SJCRH30 (cell line): ENCODE measurements at places on chromosomes 7 and 10.
A peak's percentile ranks its signal among the peaks of the same experiment; 100 is the strongest.

GRCh38 chr10:3538656-3539531 is 246.1 kb downstream of the KLF6 start:
- no peak overlapping the region for H3K4me3 ChIP-seq
- peak; percentile 29 for DNase-seq
- H3K27ac ChIP-seq, result no peak overlapping the region

DNA sequence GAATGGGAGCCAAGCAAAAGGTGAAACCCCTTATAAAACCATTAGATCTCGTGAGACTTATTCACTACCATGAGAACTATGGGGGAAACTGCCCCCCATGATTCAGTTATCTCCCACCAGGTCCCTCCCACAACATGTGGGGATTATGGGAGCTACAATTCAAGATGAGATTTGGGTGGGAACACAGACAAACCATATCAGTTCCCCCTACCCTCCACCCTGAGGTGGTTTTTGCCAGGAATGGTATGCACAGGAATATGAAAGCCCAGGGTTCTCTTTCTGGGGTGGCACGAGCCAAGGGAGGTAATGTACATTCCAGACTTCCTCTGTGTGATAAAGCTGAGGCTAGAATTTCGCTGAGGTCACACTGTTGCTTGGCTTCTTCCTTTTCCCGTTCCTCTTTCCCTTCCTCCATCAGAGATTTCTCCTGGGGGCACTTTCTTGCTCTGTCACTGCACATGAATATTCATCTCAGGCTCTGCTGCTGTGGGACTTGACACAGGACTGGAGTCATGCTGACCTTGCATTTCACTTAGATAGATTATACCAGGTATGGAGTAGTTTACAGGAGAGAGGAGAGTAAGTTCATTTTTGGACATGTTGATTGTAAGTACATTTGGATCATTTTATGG is 347.0 kb upstream of the MTPN start:
- H3K36me3 ChIP-seq, result no peaks in the 10 kb centered on the region
- H3K27me3 ChIP-seq, result no peaks in the 10 kb centered on the region
- no peaks in the 10 kb centered on the region for H3K4me1 ChIP-seq
- H3K27ac ChIP-seq, result no peak overlapping the region
- H3K4me3 ChIP-seq, result no peak overlapping the region

GRCh38 chr10:4653160-4653559 is 172.8 kb upstream of the AKR1E2 start:
- peaks cover 15% of the 10 kb centered on the region for H3K4me1 ChIP-seq
- no peak overlapping the region for H3K27ac ChIP-seq
- no peak overlapping the region for H3K4me3 ChIP-seq
- no peak for DNase-seq

- no peak for DNase-seq
- H3K27me3 ChIP-seq, result peaks cover 44% of the 10 kb centered on the region
- H3K27ac ChIP-seq, result no peak overlapping the region
- H3K36me3 ChIP-seq, result no peaks in the 10 kb centered on the region
- no peaks in the 10 kb centered on the region for H3K4me1 ChIP-seq
These were observed 53.7 kb upstream of the SHH start for GRCh38 chr7:155865830-155866525.

DNA sequence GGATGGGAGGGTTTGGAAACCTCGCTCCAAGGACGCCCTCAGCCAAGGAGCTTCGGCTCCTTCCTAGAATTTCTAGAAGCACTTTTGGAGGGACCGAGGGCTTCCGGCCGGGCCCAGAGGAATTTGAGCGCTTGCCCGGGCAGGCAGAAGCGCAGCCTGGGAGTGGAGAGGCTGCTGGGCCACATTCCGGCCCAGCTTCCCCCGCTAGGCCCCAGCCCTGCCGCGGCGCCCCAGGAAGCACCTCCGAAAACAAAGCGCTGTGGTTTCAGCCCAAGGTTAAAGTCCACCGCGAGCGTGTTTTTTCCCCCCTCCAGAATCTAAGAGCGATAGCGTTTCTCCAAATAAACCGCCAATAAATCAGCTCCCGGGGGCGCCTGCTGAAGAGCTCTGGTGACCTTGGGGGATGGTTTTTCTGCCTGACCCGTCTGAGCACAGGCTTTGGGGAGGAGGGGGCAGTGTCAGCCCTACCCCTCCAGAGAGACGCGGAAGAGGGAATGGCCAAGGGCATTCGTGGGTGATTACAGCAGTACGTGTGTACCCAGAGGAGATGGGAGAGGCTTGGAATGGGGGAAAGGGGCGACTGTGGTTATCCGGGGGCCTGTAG is 5.7 kb upstream of the TNRC18 start:
- peaks cover 5% of the 10 kb centered on the region; the same call in 1 of the 2 replicates for H3K36me3 ChIP-seq
- H3K4me3 ChIP-seq, result peak overlapping the region; percentile 55
- H3K27me3 ChIP-seq, result no peaks in the 10 kb centered on the region
- H3K27ac ChIP-seq, result peak overlapping the region; percentile 98
- no peak for DNase-seq
- peaks cover 9% of the 10 kb centered on the region for H3K4me1 ChIP-seq

GRCh38 chr7:90951986-90952954 is 312.0 kb upstream of the FZD1 start:
- H3K4me1 ChIP-seq, result no peaks in the 10 kb centered on the region
- no peaks in the 10 kb centered on the region for H3K27me3 ChIP-seq
- no peak overlapping the region for H3K27ac ChIP-seq

DNA sequence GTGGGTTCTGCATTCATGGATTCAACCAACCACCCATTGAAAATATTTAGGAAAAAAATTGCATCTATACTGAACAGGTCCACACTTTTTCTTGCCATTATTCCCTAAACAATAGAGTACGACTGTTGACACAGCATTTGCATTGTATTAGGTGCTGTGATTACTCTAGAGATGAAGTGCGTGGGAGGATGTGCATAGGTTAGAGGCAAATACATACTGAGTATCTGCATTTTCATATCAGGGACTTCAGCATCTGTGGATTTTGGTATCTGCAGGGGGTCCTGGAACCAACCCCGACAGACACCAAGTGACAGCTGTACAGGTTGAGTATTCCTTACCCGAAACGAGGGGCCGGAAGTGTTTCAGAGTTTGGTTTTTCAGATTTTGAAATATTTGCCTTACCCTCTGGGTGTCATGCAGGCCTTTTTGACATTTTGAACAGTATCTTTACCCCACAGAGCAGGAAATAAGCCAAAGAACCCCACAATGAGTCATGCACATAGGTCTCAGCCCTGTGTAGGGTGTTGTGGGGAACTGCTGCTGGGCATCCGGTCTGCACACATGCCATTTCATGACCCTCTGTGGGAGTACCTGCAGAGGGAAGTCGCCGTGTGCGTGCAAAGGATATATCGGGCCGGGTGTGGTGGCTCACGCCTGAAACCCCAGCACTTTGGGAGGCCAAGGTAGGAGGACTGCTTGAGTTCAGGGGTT is 14.5 kb downstream of the NUDT5 start:
- H3K36me3 ChIP-seq, result peaks cover 24% of the 10 kb centered on the region
- no peak overlapping the region for H3K27ac ChIP-seq
- H3K4me1 ChIP-seq, result no peaks in the 10 kb centered on the region
- no peak for DNase-seq
- no peaks in the 10 kb centered on the region for H3K27me3 ChIP-seq
- H3K4me3 ChIP-seq, result no peak overlapping the region

DNA sequence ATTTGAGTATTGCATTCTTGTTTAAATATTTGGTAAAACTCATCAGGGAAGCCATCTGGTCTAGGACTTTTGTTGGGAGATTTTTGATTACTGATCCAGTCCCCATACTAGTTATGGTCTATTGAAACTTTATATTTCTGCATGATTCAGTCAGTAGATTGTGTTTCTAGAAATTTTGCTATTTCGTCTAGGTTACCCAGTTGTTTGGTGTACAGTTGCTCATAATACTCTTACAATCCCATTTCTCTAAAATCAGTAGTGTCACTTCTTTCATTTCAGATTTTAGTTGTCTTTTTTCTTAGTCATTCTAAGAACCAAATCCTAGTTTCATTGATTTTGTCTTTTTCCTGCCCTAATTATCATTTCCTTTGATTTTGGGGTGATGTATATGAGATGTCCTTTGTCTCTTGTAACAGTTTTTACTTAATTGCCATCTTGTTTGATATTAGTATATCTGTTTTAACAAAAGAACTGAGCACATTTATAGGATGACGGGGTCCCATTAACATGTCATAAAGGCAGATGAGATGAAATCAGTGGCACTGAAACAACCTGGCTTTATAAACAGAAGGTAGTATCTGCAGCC is 7.9 kb downstream of the MALSU1 start:
- no peak overlapping the region for H3K4me3 ChIP-seq
- peaks cover 73% of the 10 kb centered on the region for H3K36me3 ChIP-seq
- peak overlapping the region; percentile 1; the same call in 1 of the 2 replicates for H3K27ac ChIP-seq
- peaks cover 13% of the 10 kb centered on the region for H3K4me1 ChIP-seq
- no peak for DNase-seq
